HCT116 (cell line): ENCODE measurements at places on chromosomes 5 and 9.
A peak's percentile ranks its signal among the peaks of the same experiment; 100 is the strongest.

DNA sequence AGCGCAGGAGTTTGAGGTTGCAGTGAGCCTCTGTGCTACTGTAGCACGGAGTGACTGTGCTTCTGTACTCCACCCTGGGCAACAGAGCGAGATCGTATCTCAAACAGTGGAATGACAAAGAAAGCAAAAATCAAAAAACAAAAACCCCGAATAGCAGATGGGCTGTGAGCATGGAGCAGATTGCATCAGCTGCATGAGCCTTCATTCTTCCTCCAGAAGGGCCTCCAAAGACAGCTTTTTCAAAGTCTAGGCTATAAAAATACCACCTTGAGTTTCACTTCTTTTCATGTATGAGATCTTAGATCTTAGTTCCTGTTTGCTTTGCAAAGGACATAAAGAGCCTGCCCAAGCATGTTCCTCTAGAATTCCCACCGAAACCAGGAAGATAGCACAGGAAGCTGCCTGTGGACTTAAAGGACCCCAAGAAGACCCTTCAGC, 15.0 kb upstream of the HSPB3 start:
- no peak for DNase-seq

GRCh38 chr9:77417566-77417965, 230.6 kb downstream of the GNA14 start:
- no peak for DNase-seq

- DNase-seq: no peak
These were observed 3.5 kb downstream of the RUFY1 start for GRCh38 chr5:179553875-179554274.

DNA sequence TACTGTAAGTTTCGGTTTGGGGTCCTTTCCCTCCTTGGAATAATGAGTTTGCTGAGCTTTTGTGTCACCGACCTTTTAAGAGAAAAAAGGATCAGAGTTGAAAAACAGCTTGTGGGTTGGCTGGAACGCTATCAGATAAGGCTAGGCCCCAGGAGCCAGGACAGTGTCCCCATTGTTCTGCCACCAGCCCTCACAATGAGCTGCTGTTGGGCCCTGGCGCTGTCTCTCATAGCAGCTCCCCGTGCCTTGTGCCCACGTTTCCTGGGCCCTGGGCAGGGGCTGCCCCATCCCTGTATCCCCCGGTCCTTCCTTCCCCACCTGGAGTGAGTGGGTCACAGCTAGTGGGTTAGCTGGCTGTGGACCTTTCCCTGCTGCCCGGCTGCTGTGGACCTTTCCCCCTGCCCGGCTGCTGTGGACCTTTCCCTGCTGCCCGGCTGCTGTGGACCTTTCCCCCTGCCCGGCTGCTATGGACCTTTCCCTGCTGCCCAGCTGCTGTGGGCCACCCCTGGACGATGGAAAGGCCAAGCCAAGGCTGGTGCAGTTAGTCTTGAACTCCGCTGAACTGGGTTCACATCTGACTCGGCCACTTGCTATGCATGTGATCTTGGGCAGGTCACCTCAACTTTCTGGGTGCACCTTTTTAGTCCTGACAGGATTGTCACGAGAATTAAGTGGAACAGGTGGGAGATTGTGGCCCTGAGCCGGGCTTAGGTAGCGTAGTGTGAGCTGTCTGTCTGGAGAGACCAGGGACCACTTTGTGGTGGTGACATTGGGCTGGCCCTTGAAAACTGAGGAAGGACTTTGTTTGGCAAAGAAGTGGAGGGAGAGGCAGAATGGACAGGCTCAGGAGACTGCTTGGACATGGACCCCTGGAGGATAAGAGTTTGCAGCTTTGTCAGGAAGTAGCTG, 99.5 kb downstream of the DAB2IP start:
- peak; percentile 57 for DNase-seq

DNA sequence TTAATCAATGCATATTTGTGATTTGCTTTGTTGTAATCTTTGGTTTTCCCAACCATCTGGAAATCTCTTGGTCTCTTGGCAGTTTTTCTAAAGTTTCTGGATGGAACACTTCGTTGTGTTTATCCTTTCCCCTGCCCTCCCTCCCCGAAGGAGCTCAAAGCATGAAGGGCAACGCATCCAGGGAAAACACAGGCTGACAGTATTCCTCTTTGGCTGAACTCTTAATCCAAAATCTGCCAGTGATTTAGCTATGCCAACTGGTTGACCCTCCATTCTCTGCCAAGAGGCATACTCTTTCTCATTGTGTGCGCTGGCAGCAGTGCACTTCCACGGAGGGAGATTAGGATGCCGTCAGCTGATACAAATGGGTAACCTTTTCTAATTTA, 20.5 kb downstream of the ZBTB34 start:
- no peak for DNase-seq

DNA sequence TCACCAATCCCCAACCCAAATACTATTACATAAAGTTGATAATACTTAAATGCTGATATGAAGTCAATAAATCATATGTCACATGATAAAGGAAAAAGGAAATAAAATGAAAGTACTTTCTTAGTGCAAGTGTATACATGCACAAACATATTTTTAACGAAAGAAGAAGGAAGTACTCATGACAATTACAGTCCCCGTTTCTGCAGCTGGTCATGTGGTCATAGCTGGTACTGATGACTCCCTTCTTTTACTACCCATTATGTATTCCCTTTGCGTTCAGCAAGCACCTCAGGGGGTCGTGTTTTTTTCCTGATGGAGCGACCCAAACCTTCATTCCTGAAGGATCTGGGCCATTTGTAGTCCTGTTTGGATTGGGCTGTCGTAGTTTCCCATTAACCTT, 27.3 kb downstream of the CENPP start:
- no peak for DNase-seq

DNA sequence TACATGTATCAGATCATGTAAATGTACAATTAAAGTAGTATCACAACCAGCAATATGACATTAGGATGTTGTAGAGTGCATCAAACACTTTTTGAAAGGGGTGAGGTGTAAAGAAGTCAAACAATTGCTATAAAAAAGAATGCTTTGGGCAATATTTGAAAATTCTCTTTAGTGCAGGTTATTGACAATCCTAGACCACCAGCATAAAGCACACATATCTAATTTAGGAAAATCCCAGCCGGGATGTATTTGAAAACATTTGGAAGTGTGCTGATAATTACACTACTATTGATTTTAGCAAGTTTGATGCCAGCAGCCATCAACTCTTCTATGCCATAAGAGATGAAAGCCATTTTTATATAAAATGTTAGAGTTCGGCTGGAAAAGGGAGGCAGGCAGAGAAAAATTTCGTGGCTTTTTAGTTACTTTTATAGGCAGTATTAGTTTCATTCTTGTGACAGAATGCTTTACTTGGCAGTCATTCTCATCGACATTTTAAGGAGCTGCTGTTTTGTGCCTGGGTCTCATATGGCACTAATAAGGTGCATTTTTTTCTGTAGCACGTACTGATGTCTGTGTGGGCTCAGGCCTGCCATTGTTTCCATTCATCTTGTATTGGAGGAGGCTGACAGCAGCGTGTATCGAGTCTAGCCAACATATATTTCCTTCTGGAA, 285.7 kb downstream of the AOPEP start:
- no peak for DNase-seq

GRCh38 chr9:4706971-4707622, 27.7 kb downstream of the CDC37L1 start:
- no peak for DNase-seq

DNA sequence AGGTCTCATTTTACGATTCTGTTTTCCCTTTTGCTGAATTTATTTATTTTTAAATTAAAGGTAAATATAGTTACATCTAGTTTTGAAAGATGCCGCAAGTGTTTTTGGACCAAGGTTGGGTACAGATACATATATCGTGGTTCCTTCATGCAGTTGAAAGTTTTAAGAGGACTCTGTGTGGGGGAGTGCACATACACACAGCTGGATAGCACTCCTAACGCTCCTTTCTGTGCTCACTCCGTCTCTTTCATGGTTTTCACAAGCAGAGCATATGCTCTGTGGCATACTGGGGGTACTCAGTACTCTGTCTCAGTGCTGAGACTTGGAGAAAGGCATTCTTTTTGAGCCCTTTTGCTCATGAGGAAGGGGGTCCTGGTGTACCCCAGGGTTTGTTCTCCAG, 307.5 kb downstream of the DOCK8 start:
- no peak for DNase-seq

DNA sequence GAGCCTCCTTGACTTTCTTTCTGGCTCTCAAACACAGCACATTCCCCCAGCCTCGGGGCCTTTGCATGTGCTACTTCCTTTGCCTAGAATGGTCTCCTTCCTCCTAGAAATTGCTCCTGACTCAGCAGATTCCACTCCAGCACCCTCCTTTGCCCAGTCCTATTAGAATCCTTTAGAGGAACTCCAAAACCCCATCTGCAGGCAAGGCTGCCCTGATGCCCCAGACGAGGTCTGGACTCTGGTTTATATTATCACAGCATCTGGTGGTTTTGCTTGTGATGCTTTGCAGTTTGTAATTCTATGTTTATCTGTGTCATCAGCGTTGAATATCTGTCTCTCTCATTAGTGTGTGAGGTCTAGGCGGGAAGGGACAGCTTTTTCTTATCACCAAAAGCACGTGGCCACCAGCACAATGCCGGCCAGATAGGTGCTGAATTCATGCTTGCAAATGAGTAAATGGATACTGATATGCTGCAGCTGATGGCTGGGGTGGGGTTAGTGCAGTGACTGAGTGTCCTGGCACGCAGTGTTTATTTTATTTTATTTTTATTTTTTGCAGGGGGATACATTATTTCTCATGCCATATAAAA, 30.0 kb upstream of the ANKH start:
- no peak for DNase-seq

GRCh38 chr5:78997090-78997489, 12.0 kb upstream of the ARSB start:
- DNase-seq: no peak

- no peak for DNase-seq
These were observed 91.9 kb upstream of the C9orf72 start for GRCh38 chr9:27665136-27665535.

DNA sequence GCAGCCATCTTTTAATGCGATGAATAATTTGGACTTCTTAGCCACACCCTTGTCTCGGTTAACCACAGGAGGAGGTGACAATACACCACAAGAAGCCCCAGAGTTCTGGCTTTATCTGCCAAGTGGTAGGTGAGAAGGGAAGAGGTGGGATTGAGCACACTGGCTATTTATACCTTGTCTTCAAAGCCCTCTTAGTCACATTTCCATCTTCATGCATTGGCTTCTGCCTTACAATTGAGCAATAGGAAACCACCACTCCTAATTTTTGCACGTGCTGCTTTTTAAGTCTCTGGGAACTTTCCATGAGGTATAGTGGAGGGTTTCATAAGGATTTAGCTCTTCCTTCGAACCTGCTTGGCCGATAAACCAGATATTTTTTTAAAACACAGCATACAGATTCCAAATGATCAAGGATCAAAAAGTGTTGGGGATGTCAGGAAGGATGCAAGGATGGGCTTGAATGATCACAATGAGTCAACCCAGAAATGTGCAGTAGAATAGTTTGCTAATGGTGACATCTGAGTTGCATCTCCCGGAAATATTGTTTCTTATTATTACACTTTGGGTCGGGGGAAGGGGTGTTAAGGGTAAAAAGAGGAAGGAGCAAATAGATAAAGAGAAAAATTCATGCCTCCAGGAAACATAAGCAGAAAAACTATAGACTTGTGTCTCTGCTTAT, 25.5 kb downstream of the PLAC8L1 start:
- DNase-seq: peak; percentile 12

DNA sequence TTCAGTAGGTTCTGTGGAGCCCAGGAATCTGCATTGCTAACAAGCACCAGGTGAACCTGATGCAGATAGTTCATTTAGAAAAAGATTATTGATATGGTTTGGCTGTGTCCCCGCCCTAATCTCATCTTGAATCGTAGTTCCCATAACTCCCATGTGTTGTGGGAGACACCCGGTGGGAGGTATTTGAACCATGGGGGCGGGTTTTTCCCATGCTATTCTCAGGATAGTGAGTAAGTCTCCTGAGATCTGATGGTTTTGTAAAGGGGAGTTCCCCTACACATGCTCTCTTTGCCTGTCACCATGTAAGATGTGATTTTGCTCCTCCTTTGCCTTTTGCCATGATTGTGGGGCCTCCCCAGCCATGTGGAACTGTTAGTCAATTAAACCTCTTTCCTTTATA, 212.0 kb downstream of the RAB3C start:
- no peak for DNase-seq

- no peak for DNase-seq
These were observed 53.2 kb upstream of the C9orf72 start for GRCh38 chr9:27626244-27627187.

GRCh38 chr5:66307647-66308241, 163.6 kb downstream of the SREK1 start:
- peak; percentile 56 for DNase-seq

- no peak for DNase-seq
These were observed 136.8 kb downstream of the BASP1 start for GRCh38 chr5:17354265-17354664.

- no peak for DNase-seq
These were observed 45.6 kb upstream of the DMRT1 start for GRCh38 chr9:795869-796268.
